ENCODE measurements at places on chromosomes 7 and 10.

DNA sequence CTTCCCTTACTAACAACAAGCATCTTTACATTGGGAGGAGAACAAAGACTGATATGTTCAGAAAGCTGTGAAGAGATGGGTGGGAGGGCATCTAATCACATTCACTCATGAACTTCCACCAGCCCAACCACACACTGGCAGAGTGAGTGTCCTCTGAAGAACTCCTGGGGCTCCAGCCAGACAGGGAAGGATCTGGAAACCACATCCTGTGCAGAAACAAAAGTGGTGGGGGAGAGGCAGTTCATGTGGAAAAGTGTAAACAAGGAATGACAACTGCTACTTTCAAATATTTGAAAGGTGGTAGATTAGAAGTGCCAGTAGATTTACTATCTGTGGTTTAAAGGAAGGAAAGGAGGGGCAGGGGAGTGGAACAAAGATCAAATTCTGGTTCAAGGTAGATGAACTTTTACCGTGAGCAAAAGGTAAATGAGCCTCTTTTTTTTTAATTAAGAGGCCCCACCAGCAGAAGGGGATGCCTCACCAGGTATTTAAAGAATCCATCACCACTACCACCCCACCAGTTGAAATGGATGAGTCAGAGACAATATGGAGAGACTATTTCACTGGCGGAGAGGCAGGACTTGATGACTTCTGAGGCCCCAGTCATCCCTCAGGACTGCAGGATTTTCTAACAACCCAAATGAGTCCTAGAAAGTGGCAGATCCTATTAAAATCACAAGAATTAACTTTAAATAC lies 34.5 kb downstream of the GOT1 start:
- no peak for DNase-seq

GRCh38 chr7:2800931-2801688 lies 43.0 kb downstream of the GNA12 start:
- peak; percentile 76 for DNase-seq

- no peak for DNase-seq
Measured at GRCh38 chr10:132978542-132978941, 36.2 kb upstream of the CFAP46 start.

GRCh38 chr10:100653238-100653956 lies 92.0 kb upstream of the PAX2 start:
- DNase-seq: no peak

GRCh38 chr7:72310301-72310700 lies 101.8 kb downstream of the CALN1 start:
- no peak for DNase-seq

DNA sequence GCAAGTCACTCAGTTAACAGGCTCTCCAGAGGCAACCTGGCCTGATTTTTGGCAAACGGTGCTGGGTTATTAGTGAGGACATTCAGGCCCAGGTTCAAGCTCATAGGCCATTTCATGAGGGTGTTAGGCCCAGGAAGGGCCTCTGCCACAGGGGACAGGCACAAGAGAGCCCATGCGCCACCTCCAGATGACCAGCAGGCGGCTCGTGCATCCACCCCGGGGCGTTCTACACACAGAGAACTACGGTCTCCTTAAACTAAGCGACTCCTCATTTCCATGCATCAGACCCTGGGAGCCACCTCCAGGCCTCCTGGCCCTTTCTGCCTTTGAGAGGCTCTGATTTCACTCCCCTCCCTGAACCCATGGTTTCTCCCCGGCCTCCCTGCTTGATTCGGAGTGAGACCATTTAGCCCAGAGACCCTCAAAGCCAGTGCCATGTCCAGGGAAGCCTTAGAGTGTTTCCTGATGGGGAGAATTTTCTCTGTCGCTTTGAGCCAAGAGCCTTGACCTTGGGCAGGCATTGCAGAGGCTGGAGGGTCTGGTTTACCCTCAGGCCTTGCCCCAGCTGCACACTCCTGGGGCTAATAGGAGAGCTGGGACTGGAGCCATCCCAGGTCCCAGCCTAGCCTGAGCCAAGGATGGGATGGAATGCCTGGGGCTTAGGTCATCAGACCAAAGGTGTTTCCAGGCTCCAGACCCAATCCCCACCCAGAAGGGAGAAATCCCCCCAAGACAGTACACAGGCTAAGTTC lies 188.0 kb downstream of the GRID1 start:
- no peak for DNase-seq

DNA sequence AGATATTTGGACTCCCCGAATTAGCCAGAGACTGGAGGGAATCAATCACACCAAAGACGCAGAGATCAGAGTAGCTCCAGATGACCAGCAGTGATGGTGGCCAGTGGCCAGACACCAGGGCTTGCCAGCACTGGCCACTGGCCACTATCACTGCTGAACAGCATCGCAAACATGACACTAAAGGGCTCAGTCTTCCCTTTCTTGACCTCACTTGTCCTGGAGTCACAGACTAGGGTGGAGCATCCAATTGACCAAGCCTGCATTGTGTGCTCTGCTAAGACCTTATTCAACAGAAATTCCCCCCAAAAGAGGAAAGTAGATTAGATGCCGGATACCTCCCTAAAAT lies 234.7 kb downstream of the CREB5 start:
- no peak for DNase-seq

GRCh38 chr10:13453896-13454295 lies 74.9 kb downstream of the BEND7 start:
- no peak for DNase-seq

DNA sequence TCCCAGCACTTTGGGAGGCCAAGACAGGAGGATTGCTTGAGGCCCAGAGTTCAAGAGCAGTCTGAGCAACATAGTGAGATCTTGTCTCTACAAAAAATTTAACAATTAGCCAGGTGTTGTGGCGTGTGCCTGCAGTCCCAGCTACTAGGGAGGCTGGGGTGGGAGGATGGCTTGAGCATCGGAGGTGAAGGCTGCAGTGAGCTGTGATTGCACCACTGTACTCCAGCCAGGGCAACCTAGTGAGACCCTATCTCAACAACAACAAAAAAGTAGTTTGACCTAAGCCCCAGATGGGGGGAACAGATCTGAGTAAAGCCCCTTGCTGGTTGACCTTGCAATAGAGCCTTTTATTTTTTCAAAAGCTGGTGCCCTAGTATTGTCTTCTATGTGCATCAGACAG lies 15.6 kb upstream of the CCSER2 start:
- DNase-seq: no peak

GRCh38 chr7:5997210-5997808 lies 11.5 kb downstream of the PMS2 start:
- DNase-seq: peak; percentile 84

DNA sequence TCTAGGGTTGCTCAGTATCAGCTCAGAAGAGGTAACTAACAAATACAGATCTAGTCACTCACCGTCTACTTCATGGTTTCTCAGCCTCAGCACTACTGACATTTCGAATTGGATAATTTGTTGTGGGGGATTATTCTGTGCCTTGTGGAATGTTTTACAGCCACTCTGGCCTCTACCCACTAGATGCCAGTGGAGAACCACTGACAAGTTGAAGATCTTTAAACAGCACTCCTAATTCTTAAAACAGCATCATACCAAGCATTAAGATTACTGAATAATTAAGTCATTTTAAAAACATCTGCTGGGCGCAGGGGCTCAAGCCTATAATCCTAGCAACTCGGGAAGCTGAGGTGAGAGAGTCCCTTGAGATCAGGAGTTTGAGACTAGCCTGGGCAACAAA lies 82.6 kb downstream of the UPF2 start:
- no peak for DNase-seq

DNA sequence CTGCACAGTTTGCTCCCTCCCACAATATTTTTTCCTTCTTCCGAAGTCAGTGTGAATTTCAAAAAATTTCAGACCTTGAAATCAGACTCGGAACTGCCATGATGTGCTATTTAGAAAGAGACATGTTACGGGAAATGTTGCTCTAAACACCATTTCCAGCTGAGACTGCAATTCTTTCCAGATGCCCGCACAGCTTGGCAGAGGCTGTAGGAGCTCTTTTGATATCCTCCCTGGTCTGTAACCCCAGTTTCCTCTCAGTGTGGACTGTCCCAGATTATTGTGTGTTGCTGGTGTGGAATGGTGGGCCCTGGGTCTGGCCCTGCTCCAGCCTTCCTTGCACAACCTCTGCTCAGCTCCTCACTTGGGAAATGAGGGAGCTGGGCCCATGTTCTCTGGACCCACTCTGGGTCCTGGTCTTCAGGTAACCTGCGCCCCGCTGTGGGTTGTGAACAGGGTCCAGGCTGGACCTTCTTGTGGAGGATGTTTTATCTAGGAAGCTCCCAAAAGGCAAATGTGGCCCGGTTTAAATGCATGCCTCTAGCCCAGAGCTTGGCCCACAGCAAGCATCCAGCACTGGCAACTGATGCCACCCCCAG lies 172.8 kb upstream of the CXCL12 start:
- no peak for DNase-seq

DNA sequence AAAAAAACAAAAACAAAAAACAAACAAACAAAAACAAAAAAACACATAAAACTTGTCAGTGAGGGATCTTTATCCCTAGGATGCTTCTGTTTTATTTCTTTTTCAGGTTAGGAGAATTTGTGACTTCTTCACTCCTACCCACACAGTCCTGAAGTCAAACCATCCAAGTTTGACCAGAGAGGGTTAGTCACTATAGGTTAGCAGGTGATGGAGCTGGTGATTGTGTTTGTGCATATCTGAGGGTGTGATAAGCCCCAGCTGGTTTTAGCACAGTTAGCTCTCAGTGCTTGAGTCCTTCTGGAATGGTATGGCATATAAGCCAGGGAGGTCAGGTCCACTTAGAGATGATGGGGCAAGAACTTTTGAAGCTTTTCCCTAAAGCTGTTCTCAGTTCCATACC lies 11.8 kb upstream of the IKZF1 start:
- DNase-seq: no peak

DNA sequence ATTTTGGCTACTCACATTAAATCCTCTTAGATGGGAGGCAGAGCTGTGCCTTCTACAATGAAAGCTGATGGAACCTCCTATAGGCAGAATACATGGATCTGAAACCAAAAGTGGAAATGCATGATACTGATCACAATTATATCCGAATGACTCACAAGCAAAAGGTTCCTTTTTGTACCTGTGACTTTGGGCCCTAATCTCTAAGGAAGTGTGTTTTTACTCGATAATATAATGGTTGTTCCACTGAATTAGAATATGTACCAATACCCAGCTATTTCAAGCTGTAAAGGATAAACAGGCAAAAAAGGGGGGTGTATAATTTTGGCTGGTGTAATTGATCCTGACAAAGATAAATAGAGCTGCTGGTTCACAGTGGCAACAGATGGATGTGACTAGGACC lies 17.6 kb upstream of the LAMB1 start:
- no peak for DNase-seq

- DNase-seq: peak; percentile 25
Measured at GRCh38 chr10:10092581-10092980, 925.1 kb upstream of the CELF2 start.

- DNase-seq: no peak
Measured at GRCh38 chr10:5079306-5079830, 14.8 kb upstream of the AKR1C3 start.

- peak; percentile 70 for DNase-seq
Measured at GRCh38 chr10:52213321-52213752, 100.7 kb upstream of the DKK1 start.

GRCh38 chr10:84415539-84416244 lies 87.3 kb downstream of the CCSER2 start:
- DNase-seq: no peak

- peak; percentile 52 for DNase-seq
Measured at GRCh38 chr7:74452748-74453321, 871 bp upstream of the GTF2IRD1 start.

DNA sequence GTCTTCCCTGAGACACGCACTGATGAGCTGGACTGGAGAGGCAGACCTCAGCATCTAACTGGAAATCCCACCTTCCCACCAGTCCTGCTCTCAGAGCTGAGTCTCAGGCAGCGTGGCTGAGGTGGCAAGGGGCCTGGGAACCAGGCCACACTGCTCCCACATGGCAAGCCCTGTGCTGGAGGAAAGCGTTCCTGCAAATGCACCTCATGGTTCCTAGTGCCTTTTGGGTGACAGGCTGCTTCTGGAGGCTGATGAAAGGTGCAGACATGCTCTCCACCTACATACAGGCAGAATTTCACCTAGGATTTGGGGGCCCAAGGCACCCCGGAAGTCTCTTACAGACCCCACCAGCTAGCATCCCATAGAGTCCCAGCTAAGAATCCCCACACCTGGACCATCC lies 432.9 kb upstream of the FOXK1 start:
- no peak for DNase-seq

DNA sequence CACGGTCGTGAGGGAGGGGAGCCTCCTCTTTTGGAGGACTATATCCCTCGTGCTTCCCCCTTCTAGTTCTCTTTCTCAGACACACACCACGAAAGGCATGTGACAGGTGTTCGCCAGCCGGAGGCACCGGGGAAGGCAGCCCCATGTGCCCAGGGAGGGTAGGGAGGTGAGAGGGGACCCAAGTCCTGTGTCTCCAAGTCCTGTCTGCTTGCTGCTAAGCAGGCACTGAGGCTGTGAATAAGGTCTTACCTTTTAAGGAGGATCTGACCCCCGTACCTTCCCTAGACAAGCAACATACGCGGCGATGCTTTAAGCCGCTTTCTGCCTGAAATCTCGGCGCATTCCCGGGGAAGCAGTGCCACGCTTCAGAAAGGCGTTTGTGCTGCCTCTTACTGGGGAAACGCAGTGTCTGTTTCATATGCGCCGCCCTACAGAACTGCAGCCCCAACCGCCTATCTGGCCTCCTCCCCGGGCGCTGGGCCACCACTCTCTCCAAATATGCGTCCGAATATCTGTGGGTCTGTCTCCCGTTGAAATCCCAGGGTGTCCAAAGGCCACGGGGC lies 770 bp downstream of the PLXNA4 start:
- DNase-seq: peak; percentile 73

GRCh38 chr10:4803822-4804221 lies 22.2 kb upstream of the AKR1E2 start:
- no peak for DNase-seq

DNA sequence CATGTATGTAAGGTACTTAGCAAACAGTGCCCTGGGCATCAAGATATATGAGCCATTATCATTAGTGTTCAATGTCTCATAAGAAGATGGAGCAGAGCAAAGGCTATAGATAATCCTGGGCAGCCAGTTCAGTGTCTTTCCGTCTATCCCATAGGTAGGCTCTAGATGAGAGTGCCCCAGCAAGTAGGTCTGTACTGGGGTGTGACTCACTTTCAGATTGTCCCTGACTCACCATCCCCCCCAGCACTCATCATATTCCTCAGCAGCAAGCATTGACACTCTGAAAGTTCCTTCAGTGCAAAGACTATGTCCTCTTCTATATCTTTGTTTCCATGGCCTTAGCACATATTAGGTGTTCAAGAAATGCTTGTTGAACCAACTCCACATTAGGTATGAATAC lies 20.0 kb upstream of the FAM204A start:
- DNase-seq: no peak

- DNase-seq: no peak
Measured at GRCh38 chr7:109930049-109930448, 1160.9 kb upstream of the LRRN3 start.

DNA sequence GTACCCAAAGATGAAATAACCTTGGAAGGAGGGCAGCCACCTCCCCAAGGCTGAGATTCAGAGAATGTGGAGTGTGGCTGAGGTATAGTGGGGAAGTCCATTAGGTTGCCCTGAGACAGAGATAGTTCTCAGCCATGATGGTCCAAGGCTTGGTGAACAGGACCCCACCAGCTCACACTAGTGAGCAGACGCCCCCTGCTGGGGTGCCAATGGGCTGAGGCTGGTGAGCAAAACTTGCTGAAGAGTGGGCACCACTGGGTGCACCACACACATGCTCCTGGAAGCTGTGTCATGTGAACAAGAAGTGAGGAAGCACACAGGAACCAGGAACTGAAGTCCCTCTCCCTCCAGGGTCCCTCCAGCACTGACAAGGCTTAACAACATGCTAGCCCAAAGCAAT lies 8.9 kb downstream of the FBXL13 start:
- peak; percentile 27 for DNase-seq

GRCh38 chr10:30176776-30177533 lies 117.6 kb upstream of the JCAD start:
- DNase-seq: no peak

GRCh38 chr10:36351159-36351558 lies 709.1 kb upstream of the FZD8 start:
- no peak for DNase-seq
